ENCODE measurements at places on chromosomes 4 and X.

DNA sequence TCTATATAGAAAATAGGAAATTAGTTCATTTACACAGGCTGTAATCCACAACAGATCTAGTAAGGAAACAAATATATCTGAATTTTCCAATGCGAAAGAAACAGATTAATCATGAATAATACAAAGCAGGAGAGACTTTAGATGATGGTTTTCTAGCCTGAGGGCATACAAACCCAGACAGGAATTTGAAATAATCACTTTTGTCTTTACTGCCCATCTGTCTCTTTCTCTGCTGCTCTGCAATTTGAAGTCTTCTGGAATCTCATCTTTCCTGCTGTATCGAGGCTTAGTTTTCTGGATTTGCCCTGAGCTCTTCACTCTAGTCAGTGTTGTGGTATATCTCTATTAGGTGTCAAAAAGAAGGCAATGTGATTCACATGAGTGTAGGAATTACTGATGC lies 711.8 kb upstream of the FAM241A start:
- DNase-seq: no peak

- DNase-seq: no peak
These were observed 18.0 kb downstream of the CDKL2 start for GRCh38 chr4:75612306-75612705.

- DNase-seq: no peak
These were observed 27.4 kb downstream of the WDFY3 start for GRCh38 chr4:84939113-84939512.

- DNase-seq: no peak
These were observed 250.9 kb downstream of the TENM3 start for GRCh38 chr4:182494103-182494502.

GRCh38 chr4:94305466-94306225 lies 37.0 kb downstream of the HPGDS start:
- no peak for DNase-seq

- no peak for DNase-seq
These were observed 77.5 kb downstream of the MSN start for GRCh38 chrX:65744965-65745364.

DNA sequence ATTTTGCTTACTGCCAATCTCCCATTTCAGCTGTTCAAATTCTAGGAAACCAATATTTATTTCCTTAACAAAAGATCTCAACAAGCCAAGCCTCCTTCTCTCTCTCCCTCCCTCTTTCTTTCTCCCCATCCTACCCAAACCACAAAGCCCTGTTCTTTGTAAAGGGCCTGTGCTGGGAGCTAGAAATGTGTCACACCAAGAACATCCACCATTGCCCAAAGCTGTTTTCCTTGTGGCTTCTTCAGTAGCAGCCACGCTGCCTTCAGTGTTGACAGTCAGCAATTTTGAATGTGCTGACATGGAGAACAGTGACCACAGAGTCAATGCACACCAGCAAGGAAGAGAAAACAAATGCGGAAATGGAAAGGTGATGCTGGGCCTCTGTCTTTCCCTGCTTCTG lies 203.0 kb downstream of the MAML3 start:
- peak; percentile 45 for DNase-seq

- DNase-seq: peak; percentile 89
These were observed 34.2 kb downstream of the WDR13 start for GRCh38 chrX:48631376-48632090.

DNA sequence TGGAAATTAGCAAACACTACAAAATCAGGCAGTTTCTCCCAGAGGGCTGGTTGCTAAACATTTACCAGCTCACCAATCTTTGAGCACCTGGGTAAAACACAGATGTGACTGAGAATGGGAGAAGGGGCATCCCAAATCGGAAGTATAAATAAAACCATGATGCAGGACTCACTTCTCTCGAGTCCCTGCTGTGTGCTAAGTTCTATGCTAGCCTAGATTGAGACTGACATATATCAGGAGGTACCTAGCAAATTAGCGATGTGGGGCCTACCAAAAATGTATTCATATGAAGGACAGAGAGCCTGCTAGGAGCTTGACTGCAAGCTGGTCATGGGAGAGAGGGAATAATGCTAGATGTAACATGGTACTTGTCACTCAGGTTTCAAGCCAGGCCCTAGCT lies 171.9 kb upstream of the PGRMC2 start:
- no peak for DNase-seq

DNA sequence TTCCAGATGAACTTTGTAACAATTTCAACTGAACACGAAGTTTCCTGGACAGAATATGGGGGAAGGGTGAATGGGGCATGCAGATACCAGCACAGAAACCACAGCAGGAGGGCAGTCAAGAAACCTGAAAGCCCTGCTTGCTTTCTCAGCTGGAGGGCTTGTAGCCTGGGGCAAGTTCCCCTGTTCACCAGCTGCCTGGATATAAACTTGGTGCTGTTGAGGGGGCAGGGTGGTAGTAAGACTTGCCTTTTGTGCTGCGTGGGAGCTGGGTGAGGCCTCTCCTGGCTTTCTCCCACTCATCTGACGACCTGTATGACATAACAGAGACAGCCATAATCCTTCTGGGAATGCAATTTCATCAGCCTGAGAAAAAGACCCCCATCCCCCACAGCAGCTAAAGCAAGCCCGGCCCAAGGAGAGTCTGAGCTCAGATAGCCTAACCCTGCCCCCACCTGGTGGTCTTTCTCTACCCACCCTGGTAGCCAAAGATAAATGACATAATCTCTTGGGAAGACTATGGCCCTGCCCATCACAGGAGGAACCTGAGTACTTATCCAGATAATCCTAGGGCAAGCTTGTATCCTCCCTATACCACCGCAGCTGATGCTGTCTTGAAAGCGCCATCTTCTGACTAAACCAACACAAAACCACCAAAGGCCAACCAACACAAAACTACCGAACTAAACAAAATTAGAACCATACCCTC lies 234.3 kb downstream of the LAS1L start:
- no peak for DNase-seq

DNA sequence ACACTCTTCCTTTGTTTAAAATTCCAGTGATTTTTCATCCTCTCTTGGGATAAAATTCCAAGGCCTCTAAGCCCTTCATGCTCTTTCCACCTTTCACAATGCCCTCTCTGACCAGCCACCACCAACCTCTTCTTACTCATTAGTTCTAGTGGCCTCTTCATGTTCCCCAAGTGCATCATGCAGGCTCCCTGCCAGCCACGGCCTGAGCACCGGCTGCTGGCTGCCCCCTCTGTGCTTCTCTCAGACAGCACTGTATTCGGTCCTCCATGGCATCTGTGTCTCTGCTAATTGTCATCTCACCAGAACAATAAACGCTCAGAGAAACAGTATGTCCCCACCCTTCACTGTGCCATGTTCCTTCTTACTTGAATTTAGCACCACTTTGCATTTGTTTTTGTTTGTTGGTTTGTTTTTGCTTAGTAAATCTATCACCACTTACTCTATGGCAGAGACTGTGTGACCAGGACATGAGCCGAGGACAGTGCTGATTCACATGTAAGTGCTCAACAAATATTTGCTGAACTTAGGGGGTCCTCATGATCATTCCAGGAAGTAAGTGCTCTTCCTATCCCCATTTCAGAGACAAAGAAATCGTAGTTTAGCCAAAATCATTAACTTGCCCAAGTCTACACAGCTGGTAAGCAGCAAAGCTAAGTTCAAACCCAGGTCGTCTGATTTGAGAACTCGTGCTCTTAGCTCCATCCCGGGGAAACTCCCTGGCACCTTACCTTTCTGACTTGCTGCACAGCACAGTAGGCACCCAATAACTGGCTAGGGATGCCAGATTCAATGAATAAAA lies 77.1 kb upstream of the UCP1 start:
- DNase-seq: no peak

DNA sequence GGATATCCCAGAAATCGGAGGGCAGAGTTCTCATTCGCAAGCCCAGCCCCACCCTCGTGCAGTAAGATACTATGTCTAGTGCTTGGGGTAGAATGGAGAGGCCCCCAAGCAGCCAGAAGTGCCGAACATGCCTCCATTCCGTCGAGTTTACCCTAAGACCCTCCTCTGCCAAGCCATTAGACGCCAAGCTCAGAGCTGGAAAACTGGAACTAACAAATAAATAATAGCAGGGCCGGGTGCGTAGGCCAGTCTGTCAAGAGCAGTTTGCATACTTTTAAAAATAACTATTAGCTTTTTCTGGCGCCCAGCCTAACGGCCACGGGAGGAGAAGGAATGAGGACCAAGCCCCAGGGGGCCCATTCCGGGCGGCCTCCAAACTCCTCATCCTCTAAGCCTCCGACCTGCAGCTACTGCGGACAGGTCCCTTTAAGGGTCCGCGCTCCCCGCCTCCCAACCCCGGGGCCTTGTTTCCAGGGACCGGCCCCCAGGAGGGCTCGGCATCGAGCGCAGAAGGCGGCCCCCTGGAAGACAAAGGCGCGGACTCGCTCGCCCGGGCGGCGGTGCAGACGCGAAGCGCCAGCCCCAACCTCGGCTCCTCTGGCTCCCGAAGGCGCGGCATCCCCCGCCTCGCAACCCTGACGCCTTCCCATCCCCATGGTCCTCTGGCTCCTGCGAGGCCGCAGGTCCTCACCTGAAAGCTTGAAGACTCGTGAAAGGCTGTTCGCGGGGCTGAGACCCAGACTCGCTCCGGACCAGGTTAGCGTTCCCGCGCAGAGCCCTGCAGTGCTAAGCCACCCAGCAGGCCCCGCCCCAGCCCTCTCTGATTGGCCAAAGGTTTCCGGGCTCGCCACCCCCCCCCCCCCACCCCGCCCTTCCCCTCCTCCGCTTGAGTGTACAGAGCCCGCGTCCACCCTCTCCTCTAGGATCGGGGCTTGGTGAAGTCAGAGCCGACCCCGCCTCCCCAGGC lies at the start of gene TMSB15A:
TSS of gene TMSB15A (minus strand) at position 765 of the 967 bp plus-strand sequence.
- peak; percentile 83 for DNase-seq

- DNase-seq: no peak
These were observed 10.4 kb upstream of the DGAT2L6 start for GRCh38 chrX:70166601-70167590.

- DNase-seq: no peak
These were observed 29.4 kb downstream of the IRF2 start for GRCh38 chr4:184444953-184445309.

GRCh38 chr4:173521467-173522159 lies 8.4 kb downstream of the HAND2 start:
- no peak for DNase-seq

DNA sequence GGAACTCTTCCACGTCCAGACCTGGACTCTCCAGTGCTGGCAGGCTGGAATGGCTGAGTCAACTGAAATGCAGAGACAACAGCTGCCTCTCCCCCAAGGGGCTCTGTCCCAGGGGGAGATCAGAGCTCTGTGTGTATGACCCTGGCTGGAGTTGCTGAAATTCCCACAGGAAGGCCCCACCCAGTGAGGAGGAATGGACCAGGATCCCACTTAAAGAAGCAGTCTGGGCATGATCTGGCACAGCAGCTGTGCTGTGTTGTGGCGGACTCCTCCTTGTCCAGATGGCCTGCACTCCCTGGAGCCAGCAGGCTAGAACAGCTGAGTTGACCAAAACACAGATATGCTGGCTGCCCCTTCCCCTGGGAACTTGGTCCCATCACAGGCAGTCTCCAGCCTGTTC lies 25.4 kb downstream of the C4orf17 start:
- peak; percentile 35 for DNase-seq

DNA sequence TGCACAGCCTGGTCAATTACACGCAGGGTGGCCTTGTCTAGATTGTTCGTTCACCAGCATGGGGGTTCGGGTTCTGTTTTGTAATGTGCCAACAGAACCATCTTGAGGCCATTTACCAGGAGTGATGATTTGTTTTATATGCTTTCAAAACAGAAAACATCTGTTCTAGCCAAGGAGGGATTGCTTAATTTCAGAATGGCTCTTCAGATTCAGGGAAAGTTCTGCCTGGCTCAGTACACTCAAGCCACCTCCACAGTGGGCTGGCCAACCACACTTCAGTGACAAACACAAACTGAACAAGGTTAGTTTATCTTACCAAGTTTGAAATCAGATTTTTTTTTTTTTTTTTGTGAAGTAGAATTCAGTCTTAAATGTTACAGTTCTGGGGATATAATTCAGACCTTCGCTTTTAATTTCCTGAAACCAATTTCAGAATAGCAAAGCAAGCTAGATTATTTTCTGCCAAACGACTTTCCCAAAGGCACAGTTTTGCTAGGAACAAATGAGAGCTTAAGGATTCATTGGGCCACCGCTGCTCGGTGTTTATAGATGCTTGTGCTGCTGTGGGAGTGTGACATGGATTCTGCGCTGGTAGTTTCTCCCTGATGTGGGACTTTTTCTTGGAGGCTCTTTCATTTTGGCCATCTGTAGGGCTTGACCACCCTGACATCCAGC lies 23.4 kb downstream of the SMS start:
- DNase-seq: no peak

GRCh38 chr4:54526560-54526959 lies 131.2 kb upstream of the KIT start:
- no peak for DNase-seq

DNA sequence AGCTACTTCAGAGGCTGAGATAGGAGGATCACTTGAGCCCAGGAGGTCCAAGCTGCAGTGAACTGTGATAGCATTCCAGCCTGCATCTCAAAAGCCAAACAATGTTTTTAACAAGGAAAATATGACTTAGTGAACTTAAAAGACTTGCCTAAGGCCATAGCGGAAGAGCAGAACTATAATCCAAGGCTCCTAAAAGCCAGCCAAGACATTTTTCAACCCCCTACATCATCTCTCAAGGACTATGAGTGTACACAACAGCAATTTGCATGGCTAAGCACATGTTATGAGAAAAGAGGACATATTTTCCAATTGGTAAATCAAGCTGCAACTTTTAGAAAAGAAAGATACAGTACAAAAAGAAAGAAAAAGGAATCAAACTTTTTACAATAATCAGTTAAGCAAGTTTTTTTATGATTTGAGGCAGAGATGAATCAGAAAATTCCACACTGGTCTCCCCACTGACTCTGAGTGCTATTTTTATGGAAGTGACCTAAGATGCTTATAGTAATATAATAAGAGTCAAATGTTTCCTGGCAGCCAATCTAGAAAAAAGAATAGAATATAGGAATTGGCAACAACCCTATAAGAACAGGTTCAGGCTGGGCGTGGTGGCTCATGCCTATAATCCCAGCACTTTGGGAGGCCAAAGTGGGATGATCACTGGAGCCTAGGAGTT lies 9.8 kb upstream of the ACOT9 start:
- no peak for DNase-seq

GRCh38 chr4:119823045-119823444 lies 194.4 kb upstream of the PDE5A start:
- DNase-seq: no peak

DNA sequence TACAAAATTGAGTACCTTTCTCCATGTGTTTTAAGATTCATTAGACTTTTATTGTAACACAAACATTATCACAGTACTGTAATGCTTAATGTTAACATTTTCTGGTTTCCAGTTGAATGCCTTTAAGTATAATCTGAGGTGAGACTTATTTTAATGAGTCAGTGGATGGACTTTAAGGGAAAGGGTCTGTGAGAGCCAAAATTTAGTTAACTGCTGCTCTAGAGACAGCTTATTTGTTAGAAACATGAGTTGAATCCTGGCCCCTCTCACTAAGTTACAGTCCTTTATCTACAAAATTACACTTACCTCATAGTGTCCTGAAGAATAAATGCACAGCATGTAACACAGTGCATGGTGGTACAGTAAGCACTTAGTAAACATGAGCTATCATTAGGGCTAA lies 66.0 kb downstream of the PGRMC2 start:
- no peak for DNase-seq

GRCh38 chrX:102808336-102808735 lies 87.8 kb downstream of the GPRASP3 start:
- DNase-seq: no peak

GRCh38 chr4:83639849-83640493 lies 104.1 kb downstream of the GPAT3 start:
- no peak for DNase-seq
